ENCODE measurements at places on chromosomes 1 and 21. TPM values are rescaled to one million over a fixed set of nuclear protein-coding genes. Genes with fewer than 3 reads are reported as not detected.

DIO1 gene
- not detected for total RNA-seq

DIPK1A gene
- 9.9 TPM for total RNA-seq

HCRTR1 gene
- total RNA-seq, result not detected

- peak; percentile 52 for DNase-seq
Observed at GRCh38 chr1:109776911-109777310, 13.2 kb upstream of the EPS8L3 start.

- DNase-seq, result no peak
Observed at GRCh38 chr1:9705337-9706093, 54.0 kb downstream of the PIK3CD start.

NHLH2 gene
- total RNA-seq, result 0.07 TPM
